ENCODE measurements at places on chromosomes 7 and 10. TPM values are rescaled to one million over a fixed set of nuclear protein-coding genes. Genes with fewer than 3 reads are reported as not detected.

WNT8B gene
- total RNA-seq: not detected

SMKR1 gene
- not detected for total RNA-seq

SFMBT2 gene
- total RNA-seq: 0.05 TPM

KEL gene
- total RNA-seq: not detected

COL13A1 gene
- total RNA-seq: 0.19 TPM

SEMA3C gene
- 149 TPM for total RNA-seq

ZPBP gene
- not detected for total RNA-seq

DEPP1 gene
- 2.6 TPM for total RNA-seq

VPS37D gene
- total RNA-seq: 2.3 TPM

GHRHR gene
- total RNA-seq: not detected

CRHR2 gene
- not detected for total RNA-seq

LIPM gene
- total RNA-seq: not detected

GIMAP1 gene
- total RNA-seq: not detected

FAM221A gene
- total RNA-seq: 0.21 TPM

COL17A1 gene
- total RNA-seq: 507 TPM

CACNB2 gene
- not detected for total RNA-seq

Data from airway epithelial cell (primary cell).